ENCODE measurements at places on chromosomes 13 and 19.
A peak's percentile ranks its signal among the peaks of the same experiment; 100 is the strongest.

DNA sequence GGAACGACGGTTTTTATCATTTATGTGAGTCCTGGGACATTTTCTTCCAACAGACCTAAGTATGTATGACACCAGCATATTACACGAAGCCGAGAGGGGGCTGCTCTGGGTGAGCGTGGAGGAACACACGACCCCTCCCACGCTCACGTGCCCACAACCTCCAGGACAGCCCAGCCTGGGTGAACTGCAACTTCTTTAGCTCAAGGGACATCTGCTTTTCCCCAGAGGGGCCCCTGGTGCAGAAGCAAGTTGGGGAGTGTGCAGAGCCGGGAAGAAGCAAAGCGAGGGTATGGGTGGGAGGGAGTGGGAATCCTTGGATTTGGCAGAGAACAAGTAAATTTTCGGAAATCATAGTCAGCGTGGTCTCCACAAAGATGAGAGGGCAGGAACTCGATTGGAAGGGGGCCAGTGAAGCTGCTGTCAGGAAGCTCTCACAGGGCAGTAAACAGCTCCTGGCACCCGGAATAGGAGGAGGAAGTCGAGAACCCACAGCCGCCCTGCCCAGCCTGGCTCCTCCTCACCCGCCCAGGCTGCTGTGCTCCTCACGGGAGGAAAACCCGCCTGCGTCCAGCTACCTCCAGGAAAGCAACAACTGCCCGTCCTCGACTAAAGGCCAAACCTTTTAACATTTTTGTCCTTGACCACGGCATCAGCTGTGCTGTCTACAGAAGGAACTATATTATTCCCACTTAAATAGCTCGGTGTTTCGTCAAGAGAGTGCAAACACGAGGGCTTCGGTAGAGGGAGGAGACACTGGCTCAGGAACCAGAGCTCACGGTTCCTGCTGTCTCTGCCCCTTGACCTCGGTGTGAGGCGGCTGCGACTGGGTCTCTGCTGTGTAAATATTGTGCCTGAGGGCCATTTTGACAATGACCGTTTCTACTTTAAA is 17.2 kb upstream of the CFAP97D2 start:
- DNase-seq = no peak

- no peak for DNase-seq
These were observed 6.6 kb downstream of the C19orf25 start for GRCh38 chr19:1472231-1473084.

DNA sequence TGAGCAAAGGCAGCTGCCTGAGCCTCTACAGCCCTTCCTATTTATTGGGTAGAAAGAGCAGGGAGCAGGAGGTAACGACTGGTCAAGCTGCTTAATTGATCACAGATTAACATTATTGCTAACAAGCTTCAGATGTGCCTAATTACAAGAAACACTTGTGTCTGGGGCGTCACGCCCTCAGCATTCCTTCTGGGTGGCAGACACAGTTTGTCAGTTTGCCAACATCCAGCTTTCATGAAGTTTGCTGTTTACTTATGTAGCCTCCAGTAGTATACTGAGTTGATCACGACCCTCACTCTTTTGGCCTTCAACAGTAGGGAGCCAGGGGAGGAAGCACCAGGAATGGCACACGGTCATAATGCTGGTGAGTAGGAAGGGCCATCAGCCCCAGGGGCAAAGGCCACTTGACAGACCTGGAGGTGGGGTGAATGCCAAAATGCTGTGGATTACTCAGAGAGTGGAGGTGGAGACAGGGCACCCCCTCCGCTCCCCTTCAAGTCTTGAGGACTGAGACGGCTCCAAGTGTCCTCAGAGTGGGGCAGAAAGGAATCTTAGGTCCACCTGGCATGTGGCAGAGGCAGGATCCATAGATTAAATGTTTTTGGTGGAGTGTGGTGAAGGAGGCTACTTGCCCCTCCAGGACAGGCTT is 34.9 kb upstream of the PSPC1 start:
- no peak for DNase-seq

DNA sequence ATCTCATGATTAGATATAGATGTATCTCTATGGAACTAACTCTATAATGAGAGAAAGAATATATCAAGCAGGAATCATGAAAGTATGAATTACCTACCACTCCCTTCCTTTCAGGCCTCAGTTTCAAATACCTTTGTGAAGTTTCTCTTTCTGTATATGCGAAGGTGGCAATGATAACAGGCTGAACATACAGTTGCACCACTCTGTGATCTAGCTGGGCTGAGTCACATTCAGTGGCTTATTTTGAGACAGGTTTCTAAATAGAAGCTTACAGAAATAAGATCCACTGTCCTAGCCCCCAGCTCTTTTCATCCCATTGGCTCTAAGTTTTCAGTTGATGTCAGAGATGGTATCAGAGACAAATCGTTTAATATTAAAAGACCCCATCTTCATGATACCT is 662.0 kb downstream of the SLITRK1 start:
- no peak for DNase-seq

GRCh38 chr19:14517840-14518505 is at the start of gene DNAJB1:
Gene DNAJB1 (minus strand): TSS chr19:14518397. CDS start chr19:14518349, 48 bp downstream.
- DNase-seq = peak; percentile 88

DNA sequence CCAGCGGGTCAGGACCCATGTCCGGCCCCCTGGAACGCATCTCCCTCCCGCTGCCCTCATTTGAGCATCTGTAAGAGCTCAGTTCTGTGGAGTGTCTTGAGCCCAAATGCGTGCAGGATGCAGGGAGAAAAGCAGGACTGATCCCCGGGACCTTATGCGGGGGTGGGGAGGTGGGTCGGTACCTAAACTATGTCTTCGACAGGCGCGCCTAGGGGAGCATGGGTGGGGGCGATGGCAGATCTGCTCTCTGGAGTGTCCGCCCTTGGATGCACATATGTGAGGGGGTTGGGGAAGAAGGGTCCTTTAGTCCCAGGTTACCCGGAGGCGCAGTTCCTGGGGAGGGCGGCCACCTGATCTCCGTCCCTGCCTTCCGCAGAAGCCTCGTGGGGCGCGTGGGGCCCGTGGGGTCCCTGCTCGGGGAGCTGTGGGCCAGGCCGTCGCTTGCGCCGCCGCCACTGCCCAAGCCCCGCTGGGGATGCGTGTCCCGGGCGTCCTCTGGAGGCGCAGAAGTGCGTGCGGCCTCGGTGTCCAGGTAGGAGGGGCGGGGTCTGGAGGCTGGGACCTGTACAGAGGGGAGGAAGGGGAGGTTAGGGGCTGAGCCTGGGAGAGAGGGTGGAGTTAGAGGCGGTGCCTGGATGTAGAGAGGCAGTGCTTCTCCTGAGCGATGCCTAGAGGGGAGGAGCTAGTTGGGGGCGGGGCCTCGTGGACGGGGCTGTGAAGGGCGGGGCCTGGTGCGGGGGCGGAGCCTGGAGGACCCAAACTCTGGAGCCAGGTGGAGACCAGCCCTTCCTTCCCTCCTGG is 2.9 kb downstream of the CILP2 start:
- peak; percentile 85 for DNase-seq

- DNase-seq = no peak
These were observed 521 bp upstream of the ZNF665 start for GRCh38 chr19:53193535-53194222.

GRCh38 chr13:107817647-107818287 is 397.6 kb downstream of the LIG4 start:
- no peak for DNase-seq

DNA sequence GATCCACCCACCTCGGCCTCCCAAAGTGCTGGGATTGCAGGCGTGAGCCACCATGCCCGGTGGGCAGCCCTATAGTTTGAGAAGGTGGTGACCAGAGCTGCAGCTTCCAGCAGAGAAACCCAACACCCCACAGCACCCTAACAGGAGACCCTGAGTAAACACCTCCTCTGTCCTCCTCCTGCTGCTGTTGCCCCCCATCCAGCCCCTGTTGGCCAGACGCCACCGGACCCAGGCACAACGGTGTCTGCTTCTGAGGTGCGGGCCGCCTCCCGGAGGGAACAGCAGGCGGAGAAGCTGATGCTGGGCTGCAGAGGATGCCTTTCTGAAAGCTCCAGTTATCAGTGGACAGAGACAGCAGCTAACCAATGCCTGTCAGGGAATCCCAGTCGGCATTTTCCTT is 175.5 kb downstream of the COL4A1 start:
- no peak for DNase-seq

DNA sequence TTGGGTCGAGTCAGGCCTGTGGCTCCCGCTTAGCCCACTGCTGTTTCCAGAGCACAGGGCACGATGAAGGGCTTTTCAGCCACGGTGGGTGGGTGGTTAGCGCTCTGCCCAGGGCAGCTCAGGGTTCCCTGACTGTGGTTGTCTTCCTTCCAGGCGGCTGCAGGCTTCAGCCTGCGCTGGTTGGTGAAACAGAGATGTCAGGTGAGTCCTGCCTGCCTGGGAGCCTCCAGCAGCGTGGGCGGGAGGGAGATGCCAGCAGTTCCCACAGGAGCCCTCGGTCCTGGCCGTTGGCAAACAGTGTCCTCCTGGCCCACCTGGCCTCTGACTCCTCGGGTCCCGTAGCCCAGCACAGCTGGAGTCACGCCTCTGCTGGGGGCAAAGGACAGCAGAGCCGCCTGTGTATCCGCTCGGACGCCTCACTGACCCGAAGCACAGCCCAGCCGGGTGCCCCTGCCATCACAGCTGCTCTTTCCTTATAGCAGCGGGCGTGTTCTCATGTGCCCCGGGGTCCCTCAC is 9.7 kb downstream of the ADAT3 start:
- no peak for DNase-seq

DNA sequence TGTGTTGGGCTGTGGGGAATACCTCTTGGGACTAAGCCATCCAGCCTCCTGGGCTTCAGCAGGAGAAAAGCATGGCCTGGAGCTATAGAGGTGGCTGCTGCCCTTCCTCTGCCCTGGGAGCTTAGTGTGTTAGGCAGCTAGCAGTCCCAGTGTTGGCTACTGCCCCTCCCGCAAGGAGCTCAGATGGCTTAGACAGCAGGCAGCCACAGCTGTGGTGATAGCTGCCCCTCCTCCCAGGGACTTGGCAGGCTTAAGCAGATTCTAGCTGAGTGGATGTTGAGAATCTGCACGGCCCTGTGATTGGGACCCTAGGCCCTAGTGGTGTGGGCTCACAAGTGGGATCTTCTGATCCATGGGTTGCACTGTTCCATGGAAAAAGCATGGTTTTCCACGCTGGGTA is 264.5 kb downstream of the TDRD3 start:
- no peak for DNase-seq

- no peak for DNase-seq
These were observed 1011.0 kb upstream of the MIR17HG start for GRCh38 chr13:90336507-90336906.

DNA sequence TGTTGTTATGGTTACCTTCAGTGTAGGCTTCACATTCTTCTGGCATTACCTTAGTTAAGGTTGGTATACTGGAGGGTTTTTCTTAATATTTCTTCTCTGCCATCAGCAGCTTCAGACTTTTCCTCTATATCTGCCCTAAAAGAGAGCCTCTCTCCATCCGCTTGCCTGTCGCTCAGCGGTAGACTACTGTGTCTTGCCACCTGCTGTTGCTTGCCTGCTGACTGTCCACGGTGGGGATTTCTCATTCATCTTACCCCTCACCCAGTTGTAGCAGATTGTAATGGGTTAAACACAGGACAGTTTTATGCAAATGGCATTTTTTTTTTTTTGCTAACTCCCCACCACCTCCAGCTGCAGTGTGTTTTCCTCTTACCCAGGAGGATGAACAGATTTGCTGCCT is 577.2 kb downstream of the SLITRK5 start:
- no peak for DNase-seq

DNA sequence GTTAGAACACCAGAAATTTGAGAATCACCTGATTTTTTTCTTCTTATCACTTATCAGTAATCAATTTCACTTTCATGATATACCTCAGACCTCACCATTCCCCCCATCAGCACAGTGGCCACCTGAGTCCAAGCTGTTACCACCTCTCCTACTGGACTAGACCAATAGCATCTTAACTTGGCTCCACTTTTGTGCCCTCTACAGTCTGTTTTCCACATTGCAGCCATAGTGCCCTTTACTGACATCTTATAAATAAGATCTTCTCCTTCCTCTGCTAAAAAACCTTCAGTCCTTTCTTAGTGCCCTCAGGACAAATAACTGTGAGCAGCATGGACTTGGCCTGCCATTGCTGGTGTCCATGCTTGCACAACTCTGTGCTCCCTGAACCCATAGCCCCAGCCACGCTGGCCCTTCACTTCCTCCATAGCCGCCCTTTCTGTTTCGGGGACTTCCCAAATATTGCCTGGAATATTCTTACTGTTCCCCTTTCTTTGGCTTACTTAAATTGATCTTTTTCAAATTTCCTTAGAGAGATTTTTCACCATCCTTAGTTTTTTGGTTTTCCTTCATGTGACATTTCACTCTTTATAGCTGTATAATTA is 380.8 kb downstream of the LMO7 start:
- DNase-seq = no peak

DNA sequence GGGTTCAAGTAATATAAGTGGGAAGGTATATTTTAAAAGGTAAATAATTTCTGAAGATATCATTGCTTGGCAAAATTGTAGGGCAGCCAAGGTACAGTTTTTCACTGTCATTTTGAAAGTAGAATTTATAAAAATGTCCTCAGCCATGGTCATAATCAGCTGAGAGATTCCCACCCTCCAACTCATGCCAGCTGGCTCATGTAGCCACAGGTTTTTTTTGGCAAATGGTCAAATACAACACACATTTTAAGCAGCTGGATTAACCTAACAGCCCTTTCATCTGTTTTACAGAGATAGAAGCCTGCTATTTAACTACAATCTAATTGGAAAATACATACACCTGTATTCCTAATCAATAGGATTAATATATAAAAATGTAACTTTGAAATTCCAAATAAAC is 619.2 kb upstream of the SGCG start:
- no peak for DNase-seq

DNA sequence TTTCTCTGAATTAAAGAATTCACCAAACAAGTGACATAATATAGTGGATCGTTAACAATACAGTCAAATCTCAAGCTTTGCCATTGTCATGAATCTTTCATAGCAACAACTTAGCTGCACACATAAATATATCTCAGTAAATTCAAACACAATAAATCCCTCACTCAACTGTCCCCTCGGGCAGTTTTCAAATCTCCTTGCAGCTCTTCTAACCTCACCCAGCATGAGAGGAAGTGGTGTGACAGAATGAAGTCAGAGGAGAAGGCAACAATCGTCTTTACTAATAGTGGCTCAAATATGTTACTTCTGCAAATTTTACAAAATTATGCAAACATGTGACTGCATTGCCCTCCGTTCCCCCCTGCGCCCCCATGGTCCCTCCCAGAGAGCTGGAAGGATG is 148.2 kb downstream of the RAP2A start:
- DNase-seq = no peak

- DNase-seq = no peak
These were observed 14.9 kb upstream of the LATS2 start for GRCh38 chr13:21076253-21076652.

- DNase-seq = no peak
These were observed 560.6 kb downstream of the TBC1D4 start for GRCh38 chr13:74921326-74921725.

DNA sequence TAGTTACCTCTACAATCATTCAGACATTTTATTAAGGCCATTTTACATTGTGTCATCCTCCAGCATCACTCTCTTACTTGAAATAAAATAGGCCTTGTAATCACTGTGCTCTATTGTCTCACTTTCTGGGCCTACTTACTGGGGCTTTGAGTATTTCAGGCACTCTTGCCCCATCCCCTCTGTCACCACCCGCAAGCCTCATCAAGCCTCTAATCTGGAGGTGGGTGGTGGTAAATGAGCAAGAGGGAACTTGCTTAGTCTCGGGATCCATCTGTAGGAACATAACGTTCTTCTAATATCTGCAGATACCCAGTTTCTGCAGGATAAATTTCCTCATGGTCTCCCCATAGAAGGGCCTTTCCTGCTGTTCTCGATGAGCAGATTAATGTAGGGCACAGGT is 19.4 kb upstream of the GPR18 start:
- DNase-seq = no peak
